ENCODE measurements at places on chromosomes 2 and 18.

DNA sequence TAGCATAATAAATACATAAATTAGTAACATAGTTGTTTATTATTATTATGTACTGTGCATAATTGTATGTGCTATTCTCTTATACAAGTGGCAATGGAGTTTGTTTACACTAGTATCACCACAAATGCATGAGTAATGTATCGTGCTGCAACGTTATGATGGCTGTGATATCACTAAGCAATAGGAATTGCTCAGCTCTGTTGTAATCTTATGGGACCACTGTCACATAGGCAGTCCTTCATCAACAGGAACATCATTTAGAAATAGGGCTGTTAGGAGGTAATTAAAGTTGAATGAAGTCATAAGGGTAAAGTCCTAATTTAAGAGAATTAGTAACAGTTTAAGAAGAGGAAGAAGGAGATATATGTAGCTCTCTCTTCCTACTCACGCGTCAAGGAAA, 33.8 kb downstream of the TEX51 start:
- no peak for DNase-seq

DNA sequence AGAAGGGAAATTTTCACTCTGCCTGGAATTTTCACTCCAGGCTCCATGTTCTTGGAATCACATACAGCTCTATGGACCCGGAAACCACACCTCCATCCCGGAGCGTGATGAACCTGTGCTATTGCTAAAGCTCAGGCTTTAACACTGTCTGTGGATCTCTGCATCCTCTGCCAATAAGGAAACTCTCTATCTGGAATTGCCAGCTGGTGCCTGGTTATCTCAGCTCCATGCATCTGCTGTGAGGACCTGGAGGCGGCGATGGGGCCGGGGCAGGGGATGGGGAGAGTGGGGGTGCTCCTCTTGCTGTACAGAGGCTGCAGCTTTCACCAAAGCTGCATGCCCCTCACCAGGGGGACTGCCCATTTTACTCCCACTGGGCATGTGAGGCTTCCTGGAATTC, 754.0 kb upstream of the SOX11 start:
- no peak for DNase-seq

DNA sequence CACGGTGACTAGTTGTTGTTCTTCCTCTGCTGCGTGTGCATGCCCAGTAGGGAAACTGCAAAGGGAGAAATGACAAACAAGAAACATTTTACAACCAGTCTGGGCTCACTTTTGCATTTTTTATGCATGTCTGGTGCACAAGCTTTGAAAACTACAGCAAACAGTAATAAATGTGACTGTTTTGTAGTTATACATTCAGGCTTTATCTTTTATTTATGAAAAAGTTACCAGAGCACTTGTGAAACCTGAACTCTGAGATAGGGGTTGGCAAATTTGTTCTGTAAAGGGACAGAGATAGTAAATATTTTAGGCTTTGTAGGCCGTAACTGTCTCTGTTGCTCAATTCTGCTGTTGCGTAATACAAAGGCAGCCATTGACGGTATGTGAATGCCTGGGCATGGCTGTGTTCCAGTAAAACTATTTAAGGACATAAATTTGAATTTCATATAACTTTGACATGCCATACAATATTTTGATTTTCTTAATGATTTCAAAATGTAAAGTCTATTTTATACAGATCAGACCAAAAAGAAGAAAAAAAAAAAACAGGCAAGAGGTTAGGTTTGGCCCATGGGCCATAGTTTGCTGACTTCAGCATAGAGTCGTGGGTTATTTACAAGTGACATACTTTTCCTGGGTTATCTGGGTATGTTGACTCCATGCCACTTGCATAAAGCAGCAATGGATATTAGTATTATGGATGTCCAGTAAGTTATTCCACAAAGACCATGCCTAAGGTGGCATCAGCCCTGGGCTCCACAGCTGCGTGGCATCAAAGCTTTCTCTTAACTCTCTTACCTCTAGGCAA, 53.6 kb upstream of the EML6 start:
- no peak for DNase-seq

- DNase-seq, result no peak
Observed at GRCh38 chr18:76339246-76339620, 155.8 kb downstream of the ZNF516 start.

GRCh38 chr2:222919841-222920526, 59.1 kb downstream of the ACSL3 start:
- no peak for DNase-seq

GRCh38 chr2:45233301-45233700, 224.0 kb upstream of the SIX2 start:
- DNase-seq, result no peak

- no peak for DNase-seq
Observed at GRCh38 chr2:141264848-141265247, 866.0 kb downstream of the LRP1B start.

- no peak for DNase-seq
Observed at GRCh38 chr2:30106543-30106942, 40.3 kb upstream of the YPEL5 start.

- no peak for DNase-seq
Observed at GRCh38 chr2:146265656-146266055, 1579.2 kb upstream of the ACVR2A start.

GRCh38 chr2:80300954-80301353, 3.6 kb downstream of the LRRTM1 start:
- no peak for DNase-seq

DNA sequence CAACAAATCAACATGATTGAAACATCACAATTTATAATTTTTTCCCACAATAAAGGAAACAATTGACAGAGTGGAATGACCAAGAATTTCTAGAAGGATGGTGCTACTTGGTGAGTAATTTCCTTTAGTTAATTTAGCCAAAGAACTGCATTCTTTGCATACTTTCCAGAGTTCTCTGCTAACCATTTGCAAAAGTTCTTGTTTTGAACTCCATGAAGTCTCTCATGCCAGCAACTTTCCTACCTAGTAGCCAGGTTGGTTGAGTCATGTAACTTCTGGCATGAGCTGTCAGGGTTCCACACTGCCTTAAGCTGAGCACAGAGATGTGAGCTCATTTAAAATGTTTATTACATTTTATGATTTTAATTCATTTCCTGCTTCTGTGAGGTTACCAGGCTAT, 539.6 kb downstream of the PID1 start:
- no peak for DNase-seq

- no peak for DNase-seq
Observed at GRCh38 chr2:149586898-149587219, 716 bp downstream of the MMADHC start.

DNA sequence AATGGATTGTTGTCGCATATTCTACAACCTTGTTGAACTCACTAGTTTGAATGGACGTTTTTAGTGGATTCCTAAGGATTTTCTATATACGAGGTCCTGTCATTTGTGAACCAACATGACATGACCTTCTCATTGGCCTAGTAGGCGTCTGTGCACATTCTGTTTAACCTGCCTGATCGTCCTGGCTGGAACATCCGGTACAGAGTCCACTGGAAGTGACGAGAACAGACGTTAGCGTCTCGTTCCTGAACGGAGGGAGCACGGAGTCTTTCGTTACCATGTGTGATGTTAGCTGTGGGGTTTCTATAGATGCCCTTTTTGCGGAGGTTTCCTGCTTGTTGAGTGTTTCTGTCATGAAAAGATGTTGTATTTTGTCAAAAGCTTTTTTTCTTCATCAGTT, 61.9 kb downstream of the SLC66A2 start:
- no peak for DNase-seq

GRCh38 chr2:43819491-43820163, 19.0 kb downstream of the ABCG5 start:
- DNase-seq, result no peak

DNA sequence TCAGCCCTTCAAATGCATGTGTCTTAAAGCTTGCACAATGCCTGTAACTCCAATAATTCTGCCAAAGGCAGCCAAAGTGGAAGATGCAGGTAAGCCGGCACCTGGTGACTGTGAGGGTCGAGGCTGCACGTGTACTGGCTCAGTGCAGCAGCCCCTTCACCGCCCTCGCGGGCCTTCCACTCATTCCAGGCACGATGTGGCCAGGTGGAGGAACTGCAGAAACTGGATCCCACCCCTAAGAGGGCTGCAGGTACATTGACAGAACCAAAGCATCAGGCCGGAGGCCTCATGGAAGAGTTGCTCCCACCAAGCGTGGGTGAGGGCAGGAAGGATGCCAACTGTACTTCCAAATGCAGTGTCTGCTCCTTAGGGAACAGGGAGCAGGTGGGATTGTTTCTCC, 253.4 kb downstream of the HDAC4 start:
- DNase-seq, result no peak

- DNase-seq, result no peak
Observed at GRCh38 chr2:215241791-215242305, 70.0 kb upstream of the ATIC start.

- no peak for DNase-seq
Observed at GRCh38 chr18:80148326-80149199, 39.5 kb downstream of the ADNP2 start.

- no peak for DNase-seq
Observed at GRCh38 chr2:16196687-16197503, 256.5 kb downstream of the MYCN start.

DNA sequence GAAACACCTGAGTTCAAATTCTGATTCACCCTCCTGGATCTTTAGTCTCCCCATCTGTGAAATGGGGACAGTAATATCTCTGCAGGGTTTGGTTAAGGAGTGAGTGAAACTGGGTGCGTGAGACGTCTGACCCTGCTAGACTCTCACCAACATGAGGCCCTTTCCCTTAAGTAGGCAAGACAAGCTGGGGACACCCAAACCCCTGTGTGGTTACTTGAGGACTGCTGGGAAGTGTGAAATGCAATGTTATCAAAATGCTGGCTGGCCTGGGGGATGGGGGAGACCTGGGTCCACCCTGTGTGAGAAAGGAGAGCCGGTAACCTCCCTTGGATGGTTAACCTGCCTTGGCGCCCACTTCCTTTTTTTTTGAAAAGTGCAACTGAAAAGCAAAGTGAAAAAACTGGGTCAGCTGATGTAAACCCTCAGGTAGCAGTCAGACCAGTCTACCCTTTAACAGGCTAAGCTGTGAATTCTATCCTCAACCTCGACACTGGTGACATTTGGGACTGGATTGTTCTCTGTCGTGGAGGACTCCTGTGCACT, 82.3 kb downstream of the INPP5D start:
- no peak for DNase-seq

DNA sequence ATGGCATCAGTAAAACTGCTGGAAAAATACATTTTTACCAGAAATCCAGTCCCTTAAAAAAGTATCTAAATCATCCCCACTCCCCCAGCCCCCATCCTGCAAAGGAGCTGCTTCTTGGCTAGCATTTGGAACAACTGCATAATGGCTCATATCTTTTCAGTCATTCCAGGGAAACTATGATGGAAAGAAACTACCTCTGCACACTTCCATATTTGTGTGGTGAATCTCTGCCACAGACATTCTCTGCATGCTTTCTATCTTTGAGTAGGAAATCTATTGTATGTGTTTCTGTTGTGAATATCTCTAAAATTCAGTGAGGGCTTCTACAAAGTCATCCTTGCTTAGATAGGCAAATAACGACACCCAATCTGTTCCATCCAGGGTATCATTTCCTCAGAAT, 632.3 kb downstream of the LRP1B start:
- no peak for DNase-seq

GRCh38 chr18:76234676-76235060, 260.4 kb downstream of the ZNF516 start:
- peak; percentile 38 for DNase-seq

GRCh38 chr2:42853549-42854206, 61.3 kb upstream of the HAAO start:
- DNase-seq, result no peak

- DNase-seq, result no peak
Observed at GRCh38 chr2:136116151-136116812, 1.7 kb downstream of the CXCR4 start.

DNA sequence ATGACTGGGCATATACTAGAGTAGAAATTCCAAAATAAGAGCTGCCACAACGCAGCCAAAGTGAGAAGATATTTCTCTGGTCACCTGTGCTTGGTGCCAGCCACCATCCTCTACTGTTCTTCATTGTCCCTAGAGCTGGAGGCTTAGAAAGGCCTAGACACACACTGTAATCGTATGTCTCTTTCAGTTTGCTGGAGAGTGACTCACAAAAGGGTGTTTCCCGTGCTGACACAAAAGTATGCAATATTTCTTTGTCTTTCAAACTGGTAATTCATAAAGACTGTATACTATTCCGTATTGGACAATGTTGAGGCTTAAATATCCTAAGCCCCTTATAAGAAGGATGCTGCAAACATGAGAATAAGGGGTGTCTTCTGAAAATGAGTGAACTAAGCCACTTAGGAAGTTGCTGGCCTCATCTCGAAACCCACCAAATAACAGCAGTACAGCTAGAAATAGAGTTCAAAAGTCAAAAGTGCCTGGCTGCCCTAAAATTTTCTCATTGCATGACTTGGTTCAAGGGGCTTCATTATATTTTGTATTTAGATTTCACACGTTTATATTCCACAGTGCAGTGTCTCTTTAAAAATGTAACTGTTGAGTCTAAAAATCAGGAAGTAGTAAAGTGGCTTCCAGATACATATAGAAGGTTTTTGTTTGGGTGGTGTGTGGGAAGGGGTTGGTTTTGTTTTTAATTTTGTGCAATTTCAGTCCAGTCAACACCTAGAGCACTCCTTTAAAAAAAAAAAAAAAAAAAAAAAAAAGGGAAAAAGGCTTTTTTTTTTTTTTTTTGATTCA, 601.1 kb downstream of the ARHGAP15 start:
- DNase-seq, result no peak
